ENCODE measurements at places on chromosomes 6 and 20.

GRCh38 chr6:43304361-43304760 lies 4.3 kb downstream of the CRIP3 start:
- DNase-seq = no peak

GRCh38 chr6:113598786-113599185 lies 258.4 kb upstream of the MARCKS start:
- no peak for DNase-seq

GRCh38 chr20:36574366-36575135 lies 1.2 kb downstream of the TGIF2 start:
- peak; percentile 59 for DNase-seq

GRCh38 chr20:58605292-58606065 lies 45.6 kb upstream of the STX16 start:
- no peak for DNase-seq

DNA sequence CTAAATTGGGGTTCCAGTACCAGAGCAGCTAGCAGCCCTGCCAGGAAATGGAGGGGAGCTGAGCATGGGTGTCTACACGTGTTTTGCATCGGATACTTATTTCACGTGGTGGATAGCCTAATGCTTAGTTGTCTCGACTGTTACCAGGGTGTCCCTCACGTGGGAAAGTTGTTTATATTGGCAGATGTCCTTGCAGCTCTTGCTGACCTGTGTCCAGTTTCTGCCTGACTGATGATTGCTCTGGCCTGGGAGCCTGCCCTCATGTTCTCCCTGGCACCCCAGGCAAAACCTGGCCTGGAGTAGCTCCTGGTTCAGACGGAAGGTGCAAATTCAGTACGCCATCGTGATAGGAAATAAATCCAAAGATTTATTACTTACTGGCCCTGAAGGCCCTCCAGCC lies 11.8 kb upstream of the FERMT1 start:
- no peak for DNase-seq
